ENCODE measurements at places on chromosomes 1 and 21.

- DNase-seq: no peak
Observed at GRCh38 chr1:41783189-41783639, 135.5 kb downstream of the HIVEP3 start.

GRCh38 chr1:224744521-224744920 is 128.4 kb downstream of the CNIH3 start:
- DNase-seq: no peak

DNA sequence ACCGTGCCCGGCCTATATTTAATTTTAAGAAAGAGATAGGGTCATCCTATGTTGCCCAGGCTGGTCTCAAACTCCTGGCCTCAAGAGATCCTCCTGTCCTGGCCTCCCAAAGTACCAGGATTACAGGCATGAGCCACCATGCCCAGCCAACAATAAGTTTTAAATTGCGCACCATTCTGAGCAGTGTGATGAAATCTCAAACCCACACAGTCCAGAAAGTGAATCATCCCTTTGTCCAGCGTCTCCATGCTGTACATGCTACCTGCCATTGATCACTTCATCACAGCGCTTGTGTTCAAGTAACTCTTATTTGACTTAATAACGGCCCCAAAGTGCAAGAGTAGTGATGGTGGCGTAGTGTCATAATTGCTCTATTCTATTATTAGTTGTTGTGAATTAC is 75.4 kb downstream of the APP start:
- DNase-seq: no peak

DNA sequence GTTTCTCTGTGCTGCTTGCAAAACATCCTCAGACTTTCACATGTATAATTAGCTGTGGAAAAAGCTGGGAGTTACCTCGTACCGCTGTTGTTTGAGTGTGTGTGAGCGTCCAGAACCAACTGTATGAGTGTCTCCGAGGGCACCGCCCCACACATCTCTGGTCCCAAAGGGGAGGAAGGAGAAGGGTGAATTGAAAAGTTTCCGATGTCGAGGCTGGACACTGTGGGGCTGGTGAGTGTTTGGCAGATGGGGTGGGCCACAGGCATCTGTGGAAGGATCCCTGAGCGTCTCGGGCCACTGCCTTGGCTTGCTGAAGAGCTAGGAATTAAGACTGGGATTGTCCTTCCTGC is 1.2 kb downstream of the ATP2B4 start:
- no peak for DNase-seq

GRCh38 chr1:46940307-46940706 is 969 bp downstream of the CYP4A11 start:
- no peak for DNase-seq

- no peak for DNase-seq
Observed at GRCh38 chr1:41108696-41109275, 87.3 kb upstream of the SLFNL1 start.

DNA sequence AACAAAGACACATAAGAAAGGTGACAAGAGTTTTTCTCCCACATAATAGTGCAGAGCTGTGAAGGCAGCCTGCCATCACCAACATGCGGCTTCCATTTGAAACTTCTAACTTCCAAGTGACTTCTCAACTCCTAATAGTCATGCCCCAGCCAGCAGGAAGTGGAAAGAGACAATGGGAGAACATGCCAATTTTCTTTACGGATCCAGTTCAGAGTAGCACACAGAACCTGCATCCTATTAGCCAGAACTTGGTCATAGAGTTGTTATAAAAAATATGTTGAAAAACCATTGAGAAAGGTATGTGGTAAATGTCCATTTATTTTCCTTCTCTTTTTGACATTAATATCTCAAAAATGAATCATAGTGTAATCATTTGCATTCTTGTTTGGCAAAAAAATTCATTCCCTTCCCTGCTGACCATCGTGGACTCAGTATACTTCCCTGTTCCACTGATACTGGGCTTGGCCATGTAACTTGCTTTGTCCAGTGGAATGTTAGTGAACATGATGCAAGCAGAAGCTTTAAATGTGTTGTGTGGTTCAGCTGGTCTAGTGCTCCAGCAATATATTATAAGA is 197.4 kb downstream of the SEC16B start:
- DNase-seq: no peak

DNA sequence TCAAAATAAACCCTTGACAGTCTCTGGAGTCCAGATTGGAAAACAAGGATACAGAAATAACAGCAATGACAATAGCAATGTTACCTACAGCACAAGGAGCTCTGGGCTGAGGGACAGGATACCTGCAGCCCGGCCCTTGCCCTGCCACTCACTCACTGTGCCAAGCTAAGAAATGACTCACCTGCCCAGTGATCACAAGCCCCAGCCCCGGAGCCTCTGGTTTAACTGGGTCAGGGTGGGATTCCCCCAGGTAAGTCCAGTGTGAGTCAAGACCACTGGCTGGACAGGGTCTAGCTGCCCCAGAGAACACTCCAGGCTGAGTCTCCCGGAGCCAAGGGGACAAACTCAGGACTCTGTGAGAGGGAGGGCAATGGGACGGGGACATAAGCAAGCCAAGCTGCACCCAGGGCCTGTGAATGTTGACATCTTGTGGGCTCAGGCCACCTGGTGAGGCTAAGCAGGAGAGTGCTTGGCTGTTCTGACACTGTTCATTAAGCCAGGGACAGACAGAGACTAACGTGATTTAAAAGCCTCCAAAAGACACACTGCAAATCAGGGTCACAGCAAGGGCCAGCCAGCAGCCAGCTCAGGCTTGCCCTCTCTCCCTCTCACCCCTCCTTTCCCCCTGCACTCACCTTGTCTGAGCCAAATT is 64.1 kb downstream of the MIS18A start:
- no peak for DNase-seq

- no peak for DNase-seq
Observed at GRCh38 chr1:245546875-245547274, 392.1 kb downstream of the KIF26B start.
